Neural progenitor cell (in vitro differentiated cells): ENCODE measurements at places on chromosomes 11 and 22. TPM values are rescaled to one million over a fixed set of nuclear protein-coding genes. Genes with fewer than 3 reads are reported as not detected.

Gene INTS4
- 48.0 and 61.5 TPM in 2 replicates for total RNA-seq

Gene TP53AIP1
- not detected in 2 replicates for total RNA-seq

Gene DPP3
- 41.3 and 70.1 TPM in 2 replicates for total RNA-seq

DNA sequence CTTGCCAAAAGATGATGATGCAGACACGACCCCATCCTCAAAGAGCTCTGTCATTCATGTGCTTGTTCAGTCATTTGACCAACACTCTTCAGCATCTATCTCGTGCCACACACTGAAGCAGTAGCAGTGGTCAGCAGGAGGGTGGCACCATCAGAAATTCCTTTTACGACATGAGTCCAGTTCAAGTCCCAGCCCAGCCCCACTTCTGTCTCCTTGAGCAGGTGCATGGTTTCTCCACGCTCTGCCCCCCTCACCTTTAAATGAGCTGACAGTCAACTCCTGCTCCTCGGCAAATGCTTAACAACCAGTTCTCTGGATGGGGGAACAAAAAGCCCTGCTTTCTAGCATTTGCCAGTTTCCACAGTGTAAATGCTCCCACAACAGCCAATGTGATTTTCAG lies 60.9 kb downstream of the SYN3 start:
- H3K4me1 ChIP-seq: peaks cover 33% of the 10 kb centered on the region
- H3K36me3 ChIP-seq: no peaks in the 10 kb centered on the region
- H3K4me3 ChIP-seq: no peak overlapping the region
- H3K27ac ChIP-seq: no peak overlapping the region
- DNase-seq: no peak

- H3K4me3 ChIP-seq: no peak overlapping the region
- H3K36me3 ChIP-seq: no peaks in the 10 kb centered on the region
- no peaks in the 10 kb centered on the region for H3K27me3 ChIP-seq
- H3K27ac ChIP-seq: no peak overlapping the region
- DNase-seq: no peak
- H3K4me1 ChIP-seq: peaks cover 46% of the 10 kb centered on the region
Measured at GRCh38 chr11:44607987-44608386, 42.5 kb downstream of the CD82 start.

GRCh38 chr22:40199223-40199622 lies 21.5 kb downstream of the TNRC6B start:
- H3K4me1 ChIP-seq: peaks cover 20% of the 10 kb centered on the region
- no peaks in the 10 kb centered on the region for H3K36me3 ChIP-seq
- no peak overlapping the region for H3K4me3 ChIP-seq
- H3K27ac ChIP-seq: no peak overlapping the region
- H3K27me3 ChIP-seq: no peaks in the 10 kb centered on the region
